Activated CD4-positive, alpha-beta T cell treated with anti-CD3 and anti-CD28 coated beads, Interleukin-2, amount 50 U/mL, for 16 hours (primary cell): ENCODE measurements at places on chromosomes 3 and 15.

DNA sequence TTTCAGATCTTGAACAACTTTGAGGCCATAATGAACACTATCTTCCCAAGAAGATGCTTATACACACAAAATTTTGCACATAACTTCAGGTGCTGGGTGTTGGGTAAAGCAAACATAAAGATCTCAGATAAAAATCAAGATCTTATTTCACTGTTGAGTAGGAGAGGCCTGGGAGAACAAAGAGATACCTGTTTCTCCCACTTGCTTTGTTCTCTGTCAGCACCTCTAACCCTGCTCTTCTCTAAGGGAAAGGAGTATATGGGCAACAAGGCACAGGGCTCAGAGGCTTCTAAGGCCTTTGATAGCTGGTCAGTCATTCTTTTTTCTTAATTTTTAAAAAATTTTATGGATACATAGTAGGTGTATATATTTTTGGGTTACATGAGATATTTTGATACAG, 3.6 kb upstream of the GK5 start:
- no peak for DNase-seq

GRCh38 chr3:177481329-177481728, 284.0 kb upstream of the TBL1XR1 start:
- no peak for DNase-seq

DNA sequence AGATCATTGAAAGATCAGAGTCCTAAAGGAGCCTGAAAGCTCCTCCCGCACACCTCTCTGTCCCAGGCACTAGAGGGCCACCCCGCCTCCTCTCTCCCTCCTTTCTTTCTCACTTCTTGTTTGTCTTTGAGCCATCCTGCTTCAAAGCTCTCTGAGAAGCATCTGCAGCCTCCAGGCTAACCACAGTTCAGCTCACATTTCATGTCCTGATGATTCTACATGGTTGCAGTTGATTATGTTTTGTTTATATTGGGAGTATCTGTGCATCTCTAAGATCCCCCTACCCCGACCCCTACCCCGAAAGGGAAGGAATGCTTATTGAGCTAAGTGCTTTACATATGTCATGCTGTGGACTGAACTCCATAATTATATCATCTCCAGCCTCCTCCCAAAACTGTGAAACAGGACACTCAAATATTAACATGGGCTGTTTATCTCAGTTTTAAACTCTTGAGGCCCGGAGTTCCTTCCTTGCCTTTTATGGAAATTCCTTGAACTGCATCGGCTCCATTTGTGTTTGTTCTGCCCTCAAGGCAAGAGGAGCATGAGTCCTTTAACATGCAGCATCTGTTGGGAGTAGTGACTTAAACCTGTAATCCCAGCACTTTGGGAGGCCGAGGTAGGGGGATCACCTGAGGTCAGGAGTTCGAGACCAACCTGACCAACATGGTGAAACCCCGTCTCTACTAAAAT, 30.9 kb downstream of the MGLL start:
- DNase-seq, result peak; percentile 23

DNA sequence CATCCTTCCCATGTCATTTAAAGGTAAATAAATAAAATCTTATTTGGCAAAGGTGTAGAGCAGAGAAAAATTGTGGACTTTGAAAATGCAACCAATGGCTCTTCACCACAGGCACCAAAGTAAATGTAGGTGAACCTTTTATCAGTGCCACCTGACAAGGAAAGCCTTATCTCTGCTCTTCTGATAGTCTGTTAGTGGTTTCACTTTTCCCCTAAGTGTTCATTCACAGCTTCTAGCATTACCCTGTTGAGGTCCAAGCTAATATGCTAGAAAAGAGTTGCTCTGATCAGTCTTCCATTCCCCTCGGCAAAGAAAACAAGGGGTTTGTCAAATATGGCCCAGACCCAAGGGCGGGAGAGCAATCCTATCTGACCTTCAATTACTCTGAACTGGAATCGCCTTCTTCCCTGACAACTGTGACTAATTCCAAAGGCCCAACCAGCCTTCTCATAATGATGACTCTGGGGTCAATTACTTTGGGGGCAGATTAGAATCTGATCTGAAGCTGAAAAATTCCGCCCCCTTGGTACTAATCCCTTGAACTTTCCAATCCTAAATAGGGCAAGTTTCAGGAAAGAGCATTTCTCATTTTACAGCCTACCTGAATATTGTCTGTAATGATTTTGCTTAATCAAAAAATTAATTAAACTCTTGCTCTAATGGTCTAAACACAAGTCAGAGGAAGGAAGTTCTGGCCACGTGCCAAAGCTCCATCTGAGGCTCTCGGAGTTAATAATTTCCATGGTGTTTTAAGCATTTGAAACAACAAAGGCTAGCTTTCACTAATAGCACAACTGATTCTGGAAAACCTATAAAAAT, 52.4 kb downstream of the SETMAR start:
- no peak for DNase-seq

DNA sequence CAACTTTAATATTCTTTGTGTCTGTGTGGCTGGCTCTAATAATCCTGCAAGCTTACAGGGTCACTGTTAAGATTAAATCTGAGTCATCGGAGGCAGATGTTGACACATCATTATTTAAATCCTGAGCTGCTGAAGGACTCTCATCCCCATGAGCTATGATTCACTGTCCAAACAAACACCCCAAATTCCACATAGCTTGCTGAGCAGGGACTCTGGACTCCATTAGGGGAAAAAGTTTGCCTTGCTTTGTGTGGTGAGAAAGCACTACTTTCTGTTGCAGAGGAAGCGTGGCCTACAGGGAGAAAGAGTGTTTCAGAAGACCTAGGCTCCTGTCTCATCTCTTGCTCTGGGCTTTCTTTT, 213.7 kb downstream of the PDCD6IP start:
- no peak for DNase-seq

- DNase-seq, result no peak
Observed at GRCh38 chr3:70933105-70933810, 620.8 kb upstream of the MDFIC2 start.

DNA sequence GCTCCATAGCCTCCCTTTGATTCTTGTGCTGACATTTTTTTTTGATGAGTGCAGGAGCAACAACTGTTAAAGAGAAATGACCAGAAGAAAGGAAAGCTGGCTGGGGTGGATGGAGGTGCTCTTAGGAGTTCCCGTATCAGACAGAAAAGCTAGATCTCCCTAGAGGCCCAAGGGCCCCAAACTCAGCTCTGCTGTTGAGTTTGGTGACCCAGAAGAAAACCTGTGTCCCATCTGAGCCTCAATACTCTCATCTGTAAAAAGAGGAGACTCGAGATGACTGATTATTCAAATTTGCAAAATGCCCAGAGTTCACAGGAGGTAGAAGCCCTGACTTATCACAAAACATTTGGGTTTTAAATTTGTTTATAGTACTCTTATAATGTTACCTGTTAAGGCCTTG, 142.4 kb downstream of the TIGIT start:
- DNase-seq, result no peak

GRCh38 chr3:178851564-178851963, 220.0 kb downstream of the ZMAT3 start:
- DNase-seq, result no peak

DNA sequence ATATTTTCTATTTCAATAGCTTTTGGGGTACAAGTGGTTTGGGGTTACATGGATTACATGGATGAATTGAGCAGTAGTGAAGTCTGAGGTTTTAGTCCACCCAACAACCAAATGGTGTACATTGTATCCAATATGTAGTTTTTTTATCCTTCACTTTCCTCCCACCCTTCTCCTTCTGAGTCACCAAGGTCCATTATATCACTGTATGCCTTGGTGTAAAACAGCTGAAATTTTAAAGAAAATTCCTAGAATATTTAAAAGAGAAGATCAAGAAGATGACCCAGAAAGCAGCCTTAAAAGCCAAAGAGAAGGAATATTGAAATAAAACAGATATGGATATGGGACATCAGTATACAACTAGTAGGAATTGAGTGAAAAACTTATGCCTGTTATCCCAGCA, 204.2 kb upstream of the COL8A1 start:
- DNase-seq, result no peak

GRCh38 chr3:99532246-99532645, 106.1 kb upstream of the COL8A1 start:
- peak; percentile 32 for DNase-seq

DNA sequence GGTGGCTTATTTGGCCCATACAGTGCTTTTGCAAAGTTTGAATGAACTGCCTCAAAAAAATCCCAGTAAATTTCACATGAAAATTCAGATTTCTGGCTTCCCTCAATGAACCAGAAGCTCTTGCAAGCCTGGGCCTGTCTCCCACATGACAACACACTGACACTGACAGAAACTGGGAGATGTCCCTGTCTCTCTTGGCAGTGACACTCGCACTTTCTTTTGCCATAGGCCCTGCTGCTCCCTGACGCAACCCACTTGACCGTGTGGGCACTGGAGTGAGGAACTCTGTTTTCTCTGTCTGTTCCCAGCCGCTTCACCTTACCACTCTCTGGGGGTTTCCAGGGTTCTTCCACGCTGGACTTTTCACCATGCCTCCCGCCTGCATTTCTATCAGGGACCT, 524.5 kb downstream of the SHQ1 start:
- DNase-seq, result no peak

DNA sequence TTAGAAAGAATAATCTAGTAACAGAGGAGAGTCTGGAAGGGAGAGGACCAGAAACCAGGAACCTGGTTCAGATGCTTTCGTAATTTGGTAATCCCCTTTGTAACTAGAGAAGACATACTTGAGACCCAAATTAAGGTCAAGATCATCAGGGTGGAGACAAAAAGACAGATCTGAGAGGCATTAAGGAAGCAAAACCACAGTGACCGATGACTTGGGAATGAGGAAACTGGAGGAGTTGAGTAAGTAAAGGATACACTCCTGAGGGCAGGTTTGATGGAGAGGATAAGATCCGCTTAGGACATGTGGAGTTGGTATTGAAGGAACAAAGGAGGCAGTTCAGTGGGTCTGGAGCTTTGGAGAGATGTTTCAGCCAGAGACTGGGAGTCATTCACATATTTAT, 23.6 kb upstream of the BCL2A1 start:
- no peak for DNase-seq

DNA sequence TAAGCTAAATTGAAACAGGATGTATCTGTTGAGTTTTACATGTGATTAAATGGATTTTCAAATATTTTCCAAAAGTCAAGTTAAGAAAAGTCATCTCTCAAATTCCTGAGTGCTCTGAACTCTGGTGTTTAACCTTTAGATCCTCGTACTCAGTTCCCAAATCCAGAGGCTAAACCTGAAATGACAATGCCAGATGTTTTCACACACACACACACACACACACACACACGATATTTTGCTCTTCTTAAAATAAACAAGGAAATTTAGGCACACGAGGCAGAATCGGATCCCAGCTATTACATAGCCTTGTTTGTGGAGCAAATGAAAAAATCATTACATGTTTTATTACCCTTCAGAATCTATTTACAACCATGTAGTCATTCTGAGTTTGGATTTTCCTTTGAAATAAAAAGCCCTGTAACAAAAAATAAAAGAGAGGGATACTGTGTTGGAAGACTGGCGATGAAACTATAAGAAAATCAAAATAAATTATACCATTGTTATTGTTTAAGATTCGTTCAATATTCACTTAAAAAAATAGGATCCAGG, 20.6 kb upstream of the UBE2E1 start:
- no peak for DNase-seq

DNA sequence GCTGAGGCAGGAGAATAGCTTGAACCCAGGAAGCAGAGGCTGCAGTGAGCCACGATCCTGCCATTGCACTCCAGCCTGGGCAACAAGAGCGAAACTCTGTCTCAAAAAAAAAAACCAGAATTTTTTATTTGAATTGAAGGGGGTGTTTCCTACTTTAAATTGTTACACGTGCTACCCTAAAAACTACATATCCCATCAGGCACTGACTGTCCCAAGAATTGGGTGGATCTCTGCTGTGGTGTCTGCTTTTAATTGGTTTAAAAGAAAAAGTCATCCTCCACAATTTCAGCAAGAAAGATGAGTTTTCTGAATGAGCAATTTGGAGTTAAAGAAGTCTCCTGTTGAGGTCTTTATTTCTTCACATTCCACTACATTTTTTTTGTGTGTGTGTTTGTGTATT, 2.1 kb downstream of the PDIA3 start:
- DNase-seq, result peak; percentile 45
